ENCODE measurements at places on chromosomes 4 and X.

- DNase-seq: no peak
These were observed 66.7 kb downstream of the RBMX2 start for GRCh38 chrX:130468395-130468923.

DNA sequence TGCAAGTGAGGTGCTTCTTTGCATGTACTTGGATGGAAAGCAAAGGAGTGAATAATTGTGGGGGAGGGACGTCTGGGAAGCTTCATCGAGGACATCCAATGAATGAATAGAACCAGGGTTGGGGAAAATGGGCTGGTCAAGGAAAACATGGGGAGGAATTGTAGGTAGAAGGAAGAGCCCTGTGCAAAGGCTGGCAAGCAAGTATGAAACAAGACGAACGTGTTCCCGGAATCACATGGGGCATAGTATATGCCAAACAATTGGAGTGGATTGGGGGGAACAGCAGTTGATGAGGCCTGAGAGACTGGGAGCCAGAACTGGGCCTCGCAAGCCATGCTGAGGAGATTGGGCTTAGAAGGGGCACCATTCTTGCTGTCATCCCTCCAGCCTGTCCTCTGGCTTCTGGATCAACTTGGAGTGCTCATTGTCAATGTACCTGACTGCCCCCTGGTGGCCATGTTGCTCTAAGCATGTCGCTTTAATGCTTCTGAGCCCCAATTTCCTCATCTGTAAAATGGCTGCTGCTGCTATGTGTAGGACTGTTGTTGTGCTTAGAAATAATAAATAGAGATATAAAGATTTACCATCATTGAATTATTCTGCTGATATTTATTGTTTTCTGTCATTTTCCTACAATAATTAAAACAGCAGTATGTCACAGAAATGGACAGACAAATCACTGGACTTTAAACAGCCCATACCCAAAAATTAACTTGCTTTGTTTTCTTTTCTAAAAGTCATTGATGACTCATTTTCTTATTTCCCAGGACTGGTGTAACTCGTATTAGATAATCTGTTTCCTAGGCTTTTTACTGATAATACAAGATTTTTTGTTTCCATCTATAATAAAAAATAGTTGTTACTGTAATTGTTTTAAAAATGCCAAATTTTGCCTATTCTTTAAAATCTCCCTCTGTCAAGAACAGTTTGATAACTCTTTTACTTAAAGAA, 66.4 kb downstream of the JADE3 start:
- peak; percentile 20 for DNase-seq

GRCh38 chr4:38129460-38130227, 169.4 kb downstream of the PTTG2 start:
- DNase-seq: no peak

DNA sequence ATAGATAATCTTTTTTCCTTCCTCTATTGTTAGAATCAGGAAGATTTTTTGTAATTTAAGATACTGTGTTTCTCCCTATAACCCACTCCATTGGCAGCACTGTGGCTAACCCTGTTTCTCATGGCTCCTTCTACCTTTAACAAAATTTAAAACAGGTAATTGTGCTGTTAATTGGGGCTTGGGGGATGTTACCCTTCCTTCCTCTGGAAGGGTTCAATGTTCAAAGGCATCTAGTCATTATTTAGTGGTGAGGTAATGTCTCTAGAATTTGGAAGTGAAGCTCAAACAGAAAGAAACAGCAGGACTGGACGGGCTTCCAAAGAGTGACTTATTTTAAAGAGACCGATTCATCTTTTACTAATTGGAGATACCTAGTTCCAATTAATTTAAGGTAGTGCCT, 166.4 kb downstream of the TRIML1 start:
- no peak for DNase-seq

- DNase-seq: no peak
These were observed 595 bp upstream of the PYURF start for GRCh38 chr4:88524171-88524570.

DNA sequence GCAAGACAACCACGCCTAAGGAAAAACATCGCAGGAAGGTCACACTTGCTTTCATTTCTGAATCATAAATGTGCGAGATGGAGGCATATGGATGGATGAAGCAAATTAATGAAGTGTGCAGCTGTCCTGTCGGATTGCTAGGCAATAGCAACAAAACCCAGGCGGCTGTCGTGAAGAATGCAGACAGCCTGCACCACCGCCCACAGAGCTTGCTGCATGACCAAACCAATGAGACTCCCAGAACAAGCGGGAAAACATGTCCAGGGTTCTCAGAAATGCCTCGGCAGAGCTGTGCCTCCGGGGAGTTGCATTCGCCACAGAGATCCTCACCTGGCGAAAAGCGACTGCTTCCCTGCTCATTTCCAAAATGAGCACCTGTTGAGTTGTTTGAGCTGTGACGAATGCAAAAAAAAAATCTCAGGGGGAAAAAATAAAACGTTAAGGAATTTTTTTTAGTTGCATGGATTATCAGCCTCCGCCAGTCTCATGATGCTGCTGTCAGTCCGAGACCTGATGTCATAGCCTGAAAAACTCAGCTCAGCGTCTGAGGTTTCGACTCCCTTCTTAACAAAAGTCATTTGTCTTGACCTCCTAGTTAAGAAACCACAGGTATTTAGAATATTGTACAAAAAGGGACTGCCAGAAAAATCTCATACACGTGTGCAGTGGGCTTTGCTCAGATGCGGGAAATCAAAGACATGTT, 155.5 kb upstream of the MXRA5 start:
- no peak for DNase-seq

- no peak for DNase-seq
These were observed 178.5 kb downstream of the DCHS2 start for GRCh38 chr4:154313004-154313585.

GRCh38 chr4:81516241-81516640, 44.5 kb upstream of the RASGEF1B start:
- DNase-seq: no peak

Measured in GM12891 (cell line).